ENCODE measurements at places on chromosomes 12 and 14.

GRCh38 chr12:17609153-17609552, 480.8 kb downstream of the RERGL start:
- DNase-seq = no peak

DNA sequence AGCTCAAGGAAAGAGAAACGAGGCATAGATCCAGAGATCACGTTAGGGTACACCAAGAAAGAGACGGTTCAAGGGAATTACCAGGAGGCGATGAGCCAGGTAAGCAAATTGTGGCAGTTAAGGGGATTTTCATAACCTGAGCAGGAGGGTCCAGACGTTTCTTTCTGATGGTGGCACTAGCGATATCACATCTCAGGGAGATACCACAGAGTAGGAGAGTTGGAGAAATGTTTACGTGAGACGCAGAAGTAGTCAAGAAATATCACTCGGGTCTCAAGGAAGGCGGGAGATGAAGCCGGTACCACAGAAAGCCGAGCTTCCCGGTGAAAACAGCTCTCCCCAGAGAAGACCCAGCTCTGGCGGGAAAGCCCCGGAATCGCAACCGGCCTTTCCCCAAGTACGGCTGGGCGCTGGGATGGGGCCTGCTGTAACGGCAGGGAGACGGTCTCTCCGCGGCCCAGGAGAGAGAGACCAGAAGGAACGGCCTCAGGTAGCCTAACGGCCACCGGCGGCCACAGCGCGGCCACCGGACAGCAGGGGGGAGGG, 485 bp downstream of the SENP1 start:
- no peak for DNase-seq

GRCh38 chr14:35375558-35376025, 29.0 kb downstream of the NFKBIA start:
- DNase-seq = no peak

DNA sequence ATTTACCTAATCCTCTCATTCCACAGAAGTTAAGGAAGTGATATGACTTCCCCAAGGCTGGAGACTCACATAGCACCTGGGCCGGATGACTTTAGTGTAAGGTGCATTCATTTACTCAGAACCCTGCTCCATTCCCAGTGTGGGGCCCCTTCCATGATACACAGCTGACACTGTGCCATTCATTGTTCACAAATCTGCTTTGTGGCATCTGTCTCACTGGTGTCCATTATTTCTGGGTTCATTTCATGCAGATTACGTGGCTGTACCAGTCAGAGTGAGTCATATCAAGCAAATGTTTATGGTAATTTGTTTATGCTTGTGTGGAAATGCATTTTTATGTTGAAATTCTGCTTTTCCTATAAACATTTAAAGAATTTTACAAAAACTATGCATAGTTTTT, 5.2 kb downstream of the ANO4 start:
- no peak for DNase-seq

DNA sequence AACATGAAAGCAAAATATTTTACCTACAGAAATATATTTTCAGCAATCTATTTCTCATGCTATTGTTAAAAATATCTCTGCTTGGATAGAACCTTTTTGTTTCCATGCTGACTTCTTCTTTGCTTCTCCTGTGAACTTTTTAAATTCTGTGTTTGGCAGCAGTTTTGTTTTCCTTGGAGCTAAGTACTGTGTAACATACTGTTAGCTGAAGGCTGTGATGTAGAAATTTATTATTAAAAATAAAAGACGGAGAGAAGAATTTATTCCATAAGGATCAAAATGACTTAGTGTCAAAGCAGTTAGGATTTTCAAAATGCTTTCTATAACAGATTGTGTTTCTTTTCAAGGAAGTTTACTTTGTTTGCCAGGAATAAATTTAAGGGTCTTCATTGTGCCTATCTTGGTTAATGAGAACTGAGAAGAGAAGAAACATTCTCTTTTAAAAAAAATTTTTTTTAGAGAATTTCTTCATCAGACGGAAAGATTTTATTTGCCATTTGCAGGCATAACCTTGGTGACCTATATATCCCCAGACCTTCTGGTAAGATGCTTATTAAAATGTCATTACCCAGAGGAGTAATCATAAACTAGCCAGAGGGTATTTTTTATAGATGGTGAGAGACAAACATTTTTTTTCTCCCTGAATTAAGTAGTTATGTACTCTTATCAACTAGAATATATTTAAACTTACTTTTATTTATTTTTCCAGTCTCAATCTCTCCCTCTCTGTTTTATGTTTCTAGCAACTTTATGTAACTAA, 147.1 kb upstream of the SLCO1C1 start:
- no peak for DNase-seq

GRCh38 chr14:93935213-93935612, 8.1 kb downstream of the FAM181A start:
- DNase-seq = no peak

DNA sequence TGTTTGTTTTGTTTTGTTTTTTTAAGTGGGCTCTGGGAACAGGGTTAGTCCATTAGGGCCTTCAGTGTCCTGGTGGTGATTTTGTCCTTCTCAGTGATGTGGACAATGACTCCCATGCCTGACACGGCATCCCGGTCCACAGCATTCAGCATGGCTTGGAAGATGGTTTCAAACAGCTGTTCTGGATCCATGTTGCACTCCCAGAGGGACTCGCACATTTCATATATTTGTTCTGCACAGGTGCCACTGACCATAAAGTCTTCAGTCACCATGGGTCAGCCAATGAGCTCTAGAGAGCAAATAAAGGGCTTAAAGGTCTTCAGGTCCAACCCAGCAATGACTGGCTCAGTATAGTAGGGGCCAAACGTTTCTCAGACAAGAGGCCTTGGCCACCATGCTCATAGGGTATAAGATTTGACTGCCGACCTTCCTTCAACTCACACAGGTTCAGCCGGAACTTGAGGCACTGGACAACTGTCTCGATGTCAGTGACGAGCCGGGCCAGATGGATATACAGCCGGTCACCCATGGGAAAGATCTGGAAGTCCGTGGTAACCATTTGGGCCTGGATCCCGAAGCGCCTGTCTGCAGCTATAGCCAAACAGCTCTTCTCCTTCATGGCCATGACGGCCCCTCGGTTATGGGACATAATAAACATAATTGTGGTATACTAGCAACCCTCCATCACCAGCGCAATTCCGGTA, 18.0 kb downstream of the OR10P1 start:
- no peak for DNase-seq

- DNase-seq = no peak
These were observed 2.8 kb upstream of the PTMS start for GRCh38 chr12:6763380-6763779.

DNA sequence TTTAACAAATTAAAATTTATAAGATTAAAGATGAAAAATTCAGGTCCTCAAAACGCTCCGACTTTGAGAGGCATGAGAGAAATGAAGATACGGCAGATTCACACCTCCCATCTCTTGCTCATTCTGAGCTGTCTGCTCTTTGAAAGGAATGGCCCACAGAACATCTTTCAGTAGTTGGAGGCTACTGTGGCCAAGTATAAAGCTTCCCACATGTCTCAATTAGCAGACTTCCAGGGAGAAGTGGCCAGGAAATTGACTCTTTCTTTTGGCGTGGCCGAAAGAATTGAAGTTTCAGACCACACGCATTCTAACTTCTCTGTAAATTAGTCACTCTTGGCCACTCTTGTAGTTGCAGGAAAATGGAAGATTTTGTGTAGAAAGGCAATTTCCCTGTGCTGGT, 129.2 kb downstream of the DIP2B start:
- no peak for DNase-seq

- DNase-seq = no peak
These were observed 10.8 kb downstream of the MGP start for GRCh38 chr12:14874882-14875281.

DNA sequence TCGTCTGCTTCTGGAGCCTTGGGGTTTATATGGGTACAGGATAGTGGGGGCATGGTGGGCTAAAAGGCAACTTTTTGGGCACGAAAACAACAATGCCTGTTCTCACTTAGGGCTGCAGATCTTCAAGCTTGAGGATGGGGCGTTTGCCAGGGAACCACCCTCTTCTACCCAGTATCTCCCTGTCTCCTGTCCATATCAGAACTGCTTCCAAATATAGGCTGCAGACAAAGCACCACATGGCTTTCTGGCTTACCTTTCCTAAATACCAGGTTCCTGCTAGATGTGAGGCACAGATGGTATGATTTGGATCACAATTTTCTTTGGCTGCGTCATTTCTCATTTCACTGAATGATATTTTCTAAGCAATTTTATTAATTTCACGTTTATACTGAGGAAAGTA, 70.4 kb downstream of the CMAS start:
- DNase-seq = no peak

DNA sequence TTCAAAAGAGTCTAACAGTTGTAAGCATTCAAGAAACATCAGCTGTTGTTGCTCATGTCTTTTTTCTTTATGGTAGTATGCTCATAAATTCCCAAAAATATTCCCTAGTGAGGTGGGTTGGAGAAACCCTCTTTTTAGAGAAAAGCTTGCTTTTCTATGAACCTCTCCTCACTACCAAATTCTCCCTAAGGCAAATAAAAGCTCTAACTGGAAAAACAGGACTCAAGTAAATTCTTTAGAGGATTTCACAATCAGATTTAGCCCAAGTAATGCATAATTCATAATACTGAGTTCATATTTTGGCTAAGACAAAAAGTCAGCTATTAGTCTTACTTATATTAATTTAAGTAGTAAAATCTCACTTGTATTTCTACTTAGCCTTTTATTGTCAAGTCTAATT, 59.1 kb downstream of the DIO2 start:
- DNase-seq = no peak

GRCh38 chr14:76953311-76953945, 75.1 kb downstream of the IRF2BPL start:
- peak; percentile 51 for DNase-seq

DNA sequence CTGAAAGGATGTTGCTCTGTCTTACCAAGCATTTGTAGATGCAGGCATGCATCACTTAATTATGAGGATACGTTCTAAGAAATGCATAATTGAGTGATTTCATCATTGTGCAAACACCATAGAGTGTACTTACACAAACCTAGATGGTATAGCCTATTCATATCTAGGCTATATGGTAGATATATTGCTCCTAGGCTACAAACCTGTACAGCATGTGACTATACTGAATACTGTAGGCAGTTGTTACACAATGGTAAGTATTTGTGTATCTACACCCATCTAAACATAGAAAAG, 75.9 kb downstream of the IFT81 start:
- no peak for DNase-seq

GRCh38 chr12:23423796-23424195, 525.7 kb downstream of the SOX5 start:
- DNase-seq = no peak

DNA sequence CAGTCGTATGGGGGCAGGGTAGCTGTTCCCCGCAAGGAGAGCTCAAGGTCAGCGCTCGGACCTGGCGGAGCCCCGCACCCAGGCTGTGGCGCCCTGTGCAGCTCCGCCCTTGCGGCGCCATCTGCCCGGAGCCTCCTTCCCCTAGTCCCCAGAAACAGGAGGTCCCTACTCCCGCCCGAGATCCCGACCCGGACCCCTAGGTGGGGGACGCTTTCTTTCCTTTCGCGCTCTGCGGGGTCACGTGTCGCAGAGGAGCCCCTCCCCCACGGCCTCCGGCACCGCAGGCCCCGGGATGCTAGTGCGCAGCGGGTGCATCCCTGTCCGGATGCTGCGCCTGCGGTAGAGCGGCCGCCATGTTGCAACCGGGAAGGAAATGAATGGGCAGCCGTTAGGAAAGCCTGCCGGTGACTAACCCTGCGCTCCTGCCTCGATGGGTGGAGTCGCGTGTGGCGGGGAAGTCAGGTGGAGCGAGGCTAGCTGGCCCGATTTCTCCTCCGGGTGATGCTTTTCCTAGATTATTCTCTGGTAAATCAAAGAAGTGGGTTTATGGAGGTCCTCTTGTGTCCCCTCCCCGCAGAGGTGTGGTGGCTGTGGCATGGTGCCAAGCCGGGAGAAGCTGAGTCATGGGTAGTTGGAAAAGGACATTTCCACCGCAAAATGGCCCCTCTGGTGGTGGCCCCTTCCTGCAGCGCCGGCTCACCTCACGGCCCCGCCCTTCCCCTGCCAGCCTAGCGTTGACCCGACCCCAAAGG, 804 bp downstream of the GAPDH start:
- no peak for DNase-seq

GRCh38 chr12:117699118-117699517, 269.7 kb downstream of the KSR2 start:
- no peak for DNase-seq

DNA sequence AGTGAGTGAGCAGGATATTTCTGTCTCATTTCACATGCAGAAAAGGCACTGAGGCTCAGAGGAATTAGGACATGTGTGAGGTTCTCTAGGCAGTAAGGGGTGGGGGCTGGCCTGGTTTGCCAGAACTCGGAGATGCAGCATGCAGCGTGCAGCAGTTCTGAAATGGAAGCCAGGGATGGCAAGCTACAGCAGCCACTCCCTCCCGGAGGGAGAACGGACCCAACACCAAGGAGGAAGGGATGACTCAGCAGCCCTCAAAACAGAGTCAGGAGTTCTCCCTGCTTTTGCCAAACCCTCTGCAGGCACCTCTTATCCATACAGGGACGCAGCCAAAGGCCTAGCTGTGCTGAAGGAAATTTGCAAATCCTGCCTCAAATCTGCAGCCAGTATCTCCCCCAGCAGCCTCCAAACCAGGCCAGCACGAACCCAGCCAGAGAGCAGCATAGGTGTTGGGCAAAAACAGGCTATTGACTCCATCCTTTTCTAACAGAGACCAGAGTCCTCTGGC, 10.3 kb upstream of the SERPINA3 start:
- peak; percentile 75 for DNase-seq

GRCh38 chr14:60266021-60266937, 17.3 kb downstream of the PPM1A start:
- no peak for DNase-seq

- no peak for DNase-seq
These were observed 25.2 kb downstream of the ARHGAP5 start for GRCh38 chr14:32102152-32102787.

DNA sequence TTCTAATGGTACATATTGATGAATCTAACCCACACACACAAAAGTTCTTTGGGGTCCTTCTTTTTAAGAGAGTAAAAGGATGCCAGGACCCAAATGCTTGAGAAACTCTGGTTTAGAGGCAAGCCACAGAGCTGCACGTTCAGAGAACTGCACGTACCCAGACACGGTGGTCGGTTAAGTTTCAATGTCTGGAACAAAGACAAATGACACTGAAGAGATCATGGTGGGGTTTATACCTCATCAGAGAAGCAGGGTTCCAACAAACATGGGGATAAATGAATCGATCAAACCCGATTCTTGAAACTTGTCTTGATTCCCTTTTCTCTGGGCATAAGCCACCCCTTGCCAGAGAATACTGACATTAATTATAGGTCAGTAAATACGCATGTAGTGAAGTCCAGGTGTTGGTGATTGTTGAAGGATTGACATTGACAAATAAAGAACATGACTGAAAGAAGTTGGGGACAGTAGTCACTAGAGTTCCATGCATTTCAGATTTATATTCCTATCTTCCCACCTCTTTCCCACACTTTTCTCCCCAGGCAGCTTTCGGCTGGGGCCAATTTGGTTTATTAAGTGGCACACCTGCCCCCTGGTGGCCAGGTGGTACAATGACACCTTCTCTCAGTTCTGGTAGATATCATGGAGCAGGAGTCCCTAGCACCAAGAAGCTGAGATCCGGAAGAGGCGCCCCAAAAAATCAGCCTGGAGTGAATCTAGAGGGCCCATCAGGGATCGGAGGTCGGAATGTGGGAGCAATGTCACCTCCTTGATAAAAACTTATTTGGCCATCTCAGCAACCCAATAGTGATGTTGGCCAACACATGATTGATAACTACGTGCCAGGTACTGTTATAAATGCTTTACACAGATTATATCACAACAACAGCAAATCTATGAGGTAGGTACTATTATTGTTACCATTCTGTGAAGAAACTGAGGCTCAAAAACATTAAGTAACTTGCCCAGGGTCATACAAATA, 17.8 kb upstream of the HDAC7 start:
- DNase-seq = peak; percentile 53

- DNase-seq = no peak
These were observed 7.6 kb upstream of the PLD4 start for GRCh38 chr14:104917116-104917515.

Measured in smooth muscle cell of the brain vasculature (primary cell).